ENCODE measurements at places on chromosomes 1 and 21.
A peak's percentile ranks its signal among the peaks of the same experiment; 100 is the strongest.

DNA sequence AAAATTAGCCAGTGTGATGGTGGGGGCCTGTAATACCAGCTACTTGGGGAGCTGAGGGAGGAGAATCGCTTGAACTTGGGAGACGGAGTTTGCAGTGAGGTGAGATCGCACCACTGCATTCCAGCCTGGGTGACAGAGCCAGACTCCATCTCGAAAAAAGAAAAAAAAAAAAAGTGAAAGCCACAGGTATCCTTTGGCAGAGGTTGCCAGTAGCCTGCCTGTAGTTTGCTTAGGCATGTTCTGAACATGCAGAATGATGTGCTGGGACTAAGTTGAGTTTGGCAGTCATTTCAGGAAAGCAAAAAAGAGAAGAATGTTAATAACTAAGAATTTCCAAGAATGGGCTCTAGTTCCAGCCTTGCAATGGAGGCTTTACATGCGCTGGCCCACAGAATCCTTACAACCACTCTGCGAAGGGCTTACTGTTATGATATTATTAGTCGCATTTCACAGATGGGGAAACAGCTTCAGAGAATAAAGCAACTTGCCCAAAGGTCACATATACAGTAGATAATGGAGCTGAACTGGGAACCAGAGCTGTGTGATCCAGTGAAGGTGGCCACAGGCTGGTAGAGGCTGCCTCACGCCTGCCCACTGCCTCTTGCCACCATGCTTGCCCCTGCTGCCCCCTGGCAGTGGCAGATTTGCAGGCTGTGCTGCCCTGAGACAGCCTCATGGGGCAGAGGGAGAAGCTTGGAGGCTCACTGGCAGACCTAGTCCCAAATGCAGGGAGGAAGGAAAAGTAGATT, 66.5 kb upstream of the LYST start:
- no peak for DNase-seq

DNA sequence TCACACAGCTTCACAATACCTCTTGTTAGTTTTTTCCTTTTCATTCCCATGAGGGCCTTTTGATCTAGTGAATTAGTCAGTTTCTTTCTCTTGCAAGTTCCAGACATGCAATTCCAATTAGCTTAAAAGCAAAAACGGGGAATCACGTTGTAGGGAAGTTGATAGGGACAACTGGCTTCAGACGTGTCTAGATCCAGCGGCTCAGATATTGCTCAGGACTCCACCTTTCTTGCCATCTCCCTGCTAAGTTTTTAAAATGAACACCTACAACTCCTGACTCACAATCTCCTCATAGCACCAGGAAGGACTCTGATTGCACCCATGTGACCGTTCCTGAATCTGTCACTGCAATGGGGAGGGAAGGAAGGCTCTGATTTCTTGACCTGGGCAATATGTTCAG, 63.8 kb upstream of the ARHGAP29 start:
- DNase-seq = no peak

GRCh38 chr21:43012596-43012995, 38.2 kb downstream of the PKNOX1 start:
- no peak for DNase-seq

- DNase-seq = no peak
These were observed 24.8 kb downstream of the JAK1 start for GRCh38 chr1:64941461-64942117.

GRCh38 chr1:191634801-191635508, 523.3 kb upstream of the RGS18 start:
- no peak for DNase-seq

GRCh38 chr1:54812801-54813484, 11.8 kb upstream of the TTC22 start:
- DNase-seq = no peak

- DNase-seq = no peak
These were observed 170.5 kb downstream of the APP start for GRCh38 chr21:25999921-26000582.

GRCh38 chr1:63913533-63913932, 139.7 kb downstream of the ROR1 start:
- DNase-seq = no peak

GRCh38 chr1:14786109-14786675, 187.7 kb downstream of the KAZN start:
- no peak for DNase-seq

DNA sequence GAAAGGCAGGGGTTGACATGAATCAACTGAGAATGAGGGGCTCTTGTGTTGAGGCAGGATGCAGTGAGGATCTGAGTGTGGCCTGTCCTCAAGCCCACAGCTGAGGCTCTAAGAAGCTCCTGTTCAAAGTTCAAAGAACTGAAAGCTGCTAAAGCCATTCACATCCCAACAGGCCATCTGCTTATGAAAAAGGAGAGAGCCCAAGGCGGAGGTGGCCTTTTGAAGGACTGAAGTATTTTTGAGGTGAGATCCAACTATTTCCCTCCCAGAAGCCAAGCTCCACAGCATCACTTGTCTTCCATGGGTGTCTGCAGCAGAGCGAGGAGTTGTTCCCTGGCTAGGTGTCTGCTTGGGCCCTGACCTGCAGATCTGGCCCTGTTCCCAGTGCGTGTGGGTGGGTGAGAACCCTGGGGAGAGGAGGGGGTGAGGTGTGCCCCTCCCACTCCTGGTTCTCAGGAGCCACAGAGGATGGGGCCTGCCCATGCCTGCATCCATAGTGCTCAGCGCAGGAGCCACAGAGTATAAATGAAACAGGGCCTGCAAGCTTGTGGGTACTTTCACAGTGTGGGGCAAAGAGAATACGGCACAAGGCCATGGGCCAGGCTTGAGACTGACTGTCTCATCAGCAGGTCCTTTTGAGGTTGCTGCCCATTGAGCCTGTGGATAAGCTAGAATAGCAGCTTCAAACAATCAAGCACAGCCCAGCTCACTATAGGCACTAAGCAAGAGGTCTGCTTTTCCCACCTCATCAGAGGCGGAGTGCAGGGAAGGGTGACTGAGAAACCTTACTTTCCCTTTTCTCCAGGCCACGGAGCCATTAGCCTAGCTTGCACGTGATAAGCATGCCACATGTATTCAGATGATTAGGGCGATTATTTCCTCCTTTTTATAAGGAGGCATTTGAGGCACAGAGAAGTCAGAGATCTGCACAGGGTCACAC, 15.7 kb downstream of the REG4 start:
- DNase-seq = no peak

- DNase-seq = no peak
These were observed 310.2 kb downstream of the CAMTA1 start for GRCh38 chr1:7095343-7095964.

- DNase-seq = no peak
These were observed 136.6 kb downstream of the OMA1 start for GRCh38 chr1:58409890-58410289.

DNA sequence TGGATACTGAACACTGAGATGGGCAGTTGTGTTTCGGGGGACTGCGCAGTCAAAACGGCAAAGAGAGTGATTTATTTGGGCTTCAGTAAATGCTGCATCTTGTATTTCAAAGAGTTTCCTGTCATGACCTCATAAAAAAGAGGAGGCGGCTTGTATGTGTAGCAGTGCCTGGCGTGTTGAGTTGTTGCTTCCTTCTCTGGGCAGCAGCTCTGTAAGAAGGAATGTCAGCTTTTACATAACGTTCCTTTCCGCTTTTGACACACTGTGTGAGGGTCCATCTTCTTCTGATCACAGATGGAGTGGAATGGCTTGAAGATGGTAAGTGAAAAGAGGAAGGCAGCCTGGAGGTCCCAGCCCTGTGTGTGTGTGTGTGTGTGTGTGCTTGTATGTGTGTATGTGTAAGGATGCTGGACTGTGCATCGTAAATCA, 941 bp downstream of the ELAVL4 start:
- no peak for DNase-seq

- no peak for DNase-seq
These were observed 23.8 kb downstream of the PMVK start for GRCh38 chr1:154912755-154913154.

DNA sequence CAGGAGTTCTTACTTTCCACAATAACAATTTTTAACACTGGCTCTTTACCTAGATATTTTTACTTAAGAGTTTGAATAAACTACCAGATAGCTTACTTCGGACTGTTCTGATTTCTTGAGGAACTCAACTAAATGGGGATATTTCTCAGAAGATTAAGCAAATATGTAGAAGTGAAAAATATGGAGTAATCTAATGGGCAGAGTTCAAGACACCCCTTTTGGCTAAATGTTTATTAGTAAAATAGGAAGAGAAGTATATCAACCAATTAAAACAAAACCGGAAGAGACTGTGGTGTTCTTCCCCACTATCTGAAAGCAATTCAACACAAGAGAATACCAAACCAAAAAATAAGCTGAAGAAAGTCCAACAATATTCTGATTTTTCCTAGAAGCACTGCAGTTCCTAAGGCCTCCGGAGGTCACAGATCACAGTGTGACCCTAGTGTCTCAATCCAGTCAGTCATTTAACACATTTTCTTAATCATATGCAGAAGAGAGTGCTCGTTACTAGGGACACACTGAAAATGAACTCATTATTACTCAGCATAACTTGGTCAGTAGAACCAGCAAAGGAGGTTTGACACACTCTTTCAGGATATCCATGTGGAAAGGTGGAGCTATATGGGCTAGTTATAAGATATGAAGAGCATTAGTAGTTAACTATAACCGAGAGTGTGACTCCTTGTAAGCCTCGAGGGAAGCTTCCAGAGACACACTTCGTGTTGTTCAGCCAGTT, 5.2 kb downstream of the SIPA1L2 start:
- DNase-seq = no peak

- no peak for DNase-seq
These were observed 12.5 kb downstream of the MAST2 start for GRCh38 chr1:45815667-45816458.

- no peak for DNase-seq
These were observed 12.3 kb upstream of the CTNNBIP1 start for GRCh38 chr1:9922342-9922741.

- DNase-seq = no peak
These were observed 14.0 kb upstream of the RAP1A start for GRCh38 chr1:111605576-111605975.

GRCh38 chr21:41768437-41769042, 1.7 kb upstream of the RIPK4 start:
- DNase-seq = peak; percentile 17

GRCh38 chr1:57845041-57845440, 421.2 kb upstream of the DAB1 start:
- no peak for DNase-seq
